ENCODE measurements at places on chromosomes 3 and 15.

DNA sequence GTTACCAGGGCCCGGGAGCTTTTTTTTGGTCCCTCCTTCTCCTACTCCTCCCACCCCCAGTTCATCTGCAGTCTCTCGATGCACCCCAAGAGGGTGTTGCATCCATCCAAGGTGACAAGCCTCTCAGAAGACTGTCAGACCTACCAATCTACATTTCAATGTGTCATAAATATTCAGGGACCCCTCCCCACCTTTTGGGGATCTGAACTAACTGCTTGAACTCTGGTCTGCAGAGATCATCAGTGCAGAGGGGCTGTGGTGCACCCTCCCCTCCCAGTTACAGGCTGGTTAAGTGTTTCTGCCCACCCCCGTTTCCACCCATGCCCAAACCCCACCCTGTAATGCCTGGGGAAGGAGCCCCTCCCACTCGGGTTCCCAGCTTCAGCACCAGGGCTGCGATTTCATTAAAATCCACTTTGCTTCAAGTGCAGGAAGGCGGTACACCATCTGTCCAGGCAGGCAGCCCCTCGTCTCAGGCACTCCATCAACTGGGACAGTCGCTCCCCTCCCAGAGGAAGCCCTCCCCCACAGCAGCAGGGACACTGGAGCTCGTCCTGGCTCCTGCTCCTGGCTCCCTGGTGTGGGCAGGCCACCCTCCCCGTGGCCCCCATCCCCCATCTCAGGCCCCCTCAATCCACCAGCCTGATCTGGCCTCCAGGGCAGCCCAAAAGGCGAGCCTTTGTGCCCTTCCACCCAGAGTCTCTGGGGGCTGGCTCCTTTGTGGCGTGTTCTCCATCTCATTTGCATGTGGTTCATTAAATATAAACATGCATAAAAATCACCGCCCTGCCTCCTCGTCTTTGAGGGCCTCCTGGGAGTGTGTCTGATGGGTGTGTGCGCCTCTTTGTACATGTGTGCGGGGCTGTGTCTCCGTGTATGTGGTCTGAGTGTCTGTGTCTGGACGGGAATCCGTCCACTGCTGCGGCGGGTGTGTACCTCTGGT lies 32.3 kb downstream of the RNU5B-1 start:
- DNase-seq = no peak

DNA sequence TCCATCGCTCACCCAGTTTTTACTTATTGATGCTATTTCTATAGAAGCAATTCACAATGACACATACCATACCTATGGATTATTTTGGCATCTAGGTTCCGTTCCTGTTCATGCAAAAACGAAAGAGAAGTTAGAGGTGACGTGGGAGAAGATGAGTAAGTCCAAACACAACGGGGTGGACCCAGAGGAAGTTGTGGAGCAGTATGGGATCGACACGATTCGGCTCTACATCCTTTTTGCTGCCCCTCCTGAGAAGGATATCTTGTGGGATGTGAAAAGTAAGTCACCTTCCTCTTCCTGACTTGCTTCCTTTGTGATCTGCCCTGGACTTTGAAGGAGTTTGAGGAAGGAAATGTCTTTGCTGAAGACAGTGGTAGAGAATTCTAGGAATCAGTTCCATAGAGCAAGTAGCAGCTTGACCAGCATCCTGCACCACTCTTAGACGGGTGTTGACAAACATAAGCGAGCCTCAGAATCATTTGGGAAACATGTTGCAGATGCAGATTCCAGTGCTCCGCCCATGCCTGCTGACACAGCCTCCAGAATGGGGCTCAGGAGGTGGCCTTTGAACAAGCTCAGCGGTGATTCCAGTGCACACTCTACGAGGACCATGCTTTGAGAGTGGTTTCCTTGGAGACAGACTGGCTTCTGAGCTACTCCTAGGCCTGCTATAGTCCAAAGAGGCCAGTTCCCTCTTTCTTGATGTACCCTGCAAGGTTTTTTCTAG lies 78.4 kb upstream of the LIMD1 start:
- no peak for DNase-seq

DNA sequence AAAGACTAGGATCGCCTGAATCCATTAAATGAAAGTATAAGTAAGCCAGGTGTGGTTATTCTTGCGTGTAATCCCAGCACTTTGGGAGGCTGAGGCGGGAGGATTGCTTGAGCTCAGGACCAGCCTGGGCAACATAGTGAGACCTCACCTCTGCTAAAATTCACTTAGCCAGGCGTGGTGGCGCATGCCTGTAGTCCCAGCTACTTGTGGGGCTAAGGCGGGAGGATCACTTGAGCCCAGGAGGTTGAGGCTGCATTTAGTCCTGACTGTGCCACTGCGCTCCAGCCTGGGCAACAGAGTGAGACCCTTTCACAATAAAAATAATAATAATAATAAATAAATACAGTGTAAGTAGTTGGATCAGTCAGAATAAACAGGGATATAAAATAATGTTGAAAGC lies 25.5 kb upstream of the HYKK start:
- no peak for DNase-seq

GRCh38 chr15:49712846-49713450 lies 92.1 kb downstream of the DTWD1 start:
- DNase-seq = no peak

- DNase-seq = no peak
Observed at GRCh38 chr3:138948371-138949001, 1.5 kb downstream of the FOXL2NB start.

- DNase-seq = no peak
Observed at GRCh38 chr3:117172426-117172825, 462.8 kb downstream of the TUSC7 start.

- DNase-seq = no peak
Observed at GRCh38 chr3:124131580-124131979, 139.7 kb upstream of the ROPN1 start.

DNA sequence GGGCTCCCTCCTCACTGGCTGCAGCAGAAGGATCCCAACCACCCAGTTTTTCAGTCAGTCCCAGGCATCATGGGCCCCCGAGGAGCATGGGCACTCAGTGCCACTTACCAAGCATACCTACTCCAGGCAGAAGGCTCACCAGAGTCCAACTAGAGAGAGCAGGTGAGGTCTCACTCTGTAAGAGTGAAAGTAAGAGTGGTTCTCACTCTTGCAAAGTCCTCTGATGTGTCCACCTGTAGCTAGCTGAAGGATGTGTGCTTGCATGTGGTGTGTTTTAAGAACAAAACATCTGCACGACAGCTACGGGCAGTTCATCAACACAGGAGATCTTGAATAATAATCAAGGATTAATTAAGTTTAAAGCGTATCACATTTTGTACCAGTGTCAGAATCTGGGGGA lies 49.7 kb downstream of the CCK start:
- DNase-seq = no peak

- no peak for DNase-seq
Observed at GRCh38 chr3:137103739-137104138, 146.0 kb downstream of the IL20RB start.

DNA sequence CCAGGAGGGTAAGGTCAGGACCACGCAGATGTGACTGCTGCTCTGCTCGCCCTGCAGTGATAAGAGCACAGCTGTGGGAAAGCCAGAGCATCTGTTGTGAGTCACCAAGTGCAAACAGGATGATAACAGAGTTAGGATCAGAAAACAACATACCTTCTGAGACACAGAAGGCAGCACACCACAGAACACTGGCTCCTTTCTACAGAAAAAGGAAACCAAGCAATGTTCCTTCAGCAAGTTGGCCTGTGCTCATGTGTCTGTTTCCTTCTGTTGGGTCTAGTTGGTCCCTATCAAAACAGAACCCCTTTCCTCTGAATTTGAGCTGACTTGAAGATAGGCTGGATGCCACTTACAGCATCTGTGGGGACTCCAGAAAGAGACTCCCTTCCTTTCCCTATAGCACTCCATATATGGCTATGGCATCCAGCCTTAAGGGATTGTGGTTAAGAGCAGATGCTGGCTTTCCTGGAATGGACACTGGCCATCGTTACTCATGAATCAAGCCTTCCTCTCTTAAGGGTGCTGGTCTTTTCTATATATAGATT lies 440.7 kb upstream of the THBS1 start:
- DNase-seq = no peak

DNA sequence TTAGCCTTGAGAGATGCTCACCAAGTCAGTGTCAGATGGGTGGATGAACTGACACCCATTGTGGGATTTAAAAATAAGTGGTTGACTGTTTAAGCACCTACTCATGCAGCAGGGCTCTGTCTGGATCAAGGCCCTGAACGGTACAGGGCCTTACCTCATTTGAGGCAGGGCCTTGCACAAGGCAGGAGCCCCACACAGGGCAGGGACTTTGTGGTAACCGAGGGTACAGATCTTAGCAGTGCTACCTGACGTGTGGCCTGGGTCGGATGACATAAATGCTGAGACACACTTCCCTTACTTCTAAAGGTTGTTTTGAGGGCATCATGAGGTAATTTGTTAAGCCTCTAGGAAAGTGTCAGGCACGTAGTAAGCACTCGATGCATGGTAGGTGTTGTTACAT lies 59.5 kb upstream of the PLXNA1 start:
- no peak for DNase-seq

DNA sequence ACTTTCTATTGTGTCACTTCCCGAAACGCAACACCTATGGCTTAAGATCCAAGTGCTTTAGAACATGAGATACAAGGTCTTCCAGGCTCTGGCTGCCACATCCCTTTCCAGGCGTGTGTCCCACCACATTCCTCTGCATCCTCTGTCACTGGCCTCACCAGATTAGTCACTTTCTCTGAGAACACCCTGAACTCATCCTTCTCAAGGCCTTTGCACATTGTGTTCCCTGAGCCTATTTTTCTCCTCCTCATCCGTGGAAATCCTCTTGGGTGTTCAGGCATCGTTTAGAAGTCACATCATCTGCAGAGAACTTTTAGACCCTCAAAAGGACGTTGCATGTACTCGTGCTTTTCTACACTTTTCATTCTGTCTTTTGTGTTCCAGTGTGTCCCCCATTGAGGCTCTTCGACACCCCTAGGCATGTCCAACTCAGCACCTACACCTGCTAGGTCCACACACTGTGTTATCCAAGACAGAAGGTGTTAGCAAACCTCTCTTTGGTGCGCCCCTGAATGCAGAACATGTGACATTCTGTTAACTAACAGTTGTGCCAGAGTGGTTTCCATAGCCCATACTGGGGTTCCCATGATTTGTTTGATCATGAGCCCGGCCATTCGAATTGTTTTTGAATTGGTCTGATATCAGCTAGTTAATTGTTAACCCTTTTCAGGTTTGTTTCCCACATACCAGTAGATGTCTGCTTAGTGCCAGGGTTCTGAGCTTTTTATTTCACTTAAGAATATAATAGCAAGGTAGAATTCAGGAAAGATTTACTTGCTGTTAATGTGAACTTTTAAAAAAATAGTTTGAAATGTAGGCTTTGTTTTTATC lies 67.2 kb downstream of the LPP start:
- DNase-seq = no peak

- no peak for DNase-seq
Observed at GRCh38 chr15:40618906-40619305, 24.9 kb downstream of the KNL1 start.

- DNase-seq = no peak
Observed at GRCh38 chr15:98286831-98287230, 326.3 kb downstream of the ARRDC4 start.

GRCh38 chr3:11201251-11202019 lies 47.1 kb downstream of the HRH1 start:
- no peak for DNase-seq

- no peak for DNase-seq
Observed at GRCh38 chr3:11076711-11077110, 77.6 kb upstream of the HRH1 start.

- DNase-seq = no peak
Observed at GRCh38 chr3:76470285-76470684, 569.6 kb upstream of the ROBO2 start.

- DNase-seq = no peak
Observed at GRCh38 chr3:119794971-119795612, 13.2 kb downstream of the NR1I2 start.

DNA sequence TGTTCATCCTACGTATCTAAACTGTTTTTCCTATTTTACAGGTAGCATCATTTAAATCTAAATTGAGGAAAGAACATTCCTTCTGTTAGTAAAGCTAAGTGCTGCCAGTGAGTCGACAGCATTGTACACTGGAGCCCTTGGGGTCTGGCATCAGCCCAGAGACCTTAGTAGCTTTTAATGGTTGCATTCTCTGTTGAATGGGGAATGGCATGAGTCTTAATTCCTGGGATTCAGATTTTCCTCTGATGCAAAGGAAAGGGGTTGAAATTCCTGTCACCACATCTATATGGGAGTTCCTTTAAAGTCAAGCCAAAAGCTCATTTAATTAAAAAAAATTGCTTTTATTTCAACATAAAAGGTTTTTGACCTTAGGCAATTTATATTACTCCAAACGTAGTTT lies 148.4 kb upstream of the GBE1 start:
- no peak for DNase-seq

- no peak for DNase-seq
Observed at GRCh38 chr3:70471464-70472342, 159.3 kb upstream of the MDFIC2 start.

DNA sequence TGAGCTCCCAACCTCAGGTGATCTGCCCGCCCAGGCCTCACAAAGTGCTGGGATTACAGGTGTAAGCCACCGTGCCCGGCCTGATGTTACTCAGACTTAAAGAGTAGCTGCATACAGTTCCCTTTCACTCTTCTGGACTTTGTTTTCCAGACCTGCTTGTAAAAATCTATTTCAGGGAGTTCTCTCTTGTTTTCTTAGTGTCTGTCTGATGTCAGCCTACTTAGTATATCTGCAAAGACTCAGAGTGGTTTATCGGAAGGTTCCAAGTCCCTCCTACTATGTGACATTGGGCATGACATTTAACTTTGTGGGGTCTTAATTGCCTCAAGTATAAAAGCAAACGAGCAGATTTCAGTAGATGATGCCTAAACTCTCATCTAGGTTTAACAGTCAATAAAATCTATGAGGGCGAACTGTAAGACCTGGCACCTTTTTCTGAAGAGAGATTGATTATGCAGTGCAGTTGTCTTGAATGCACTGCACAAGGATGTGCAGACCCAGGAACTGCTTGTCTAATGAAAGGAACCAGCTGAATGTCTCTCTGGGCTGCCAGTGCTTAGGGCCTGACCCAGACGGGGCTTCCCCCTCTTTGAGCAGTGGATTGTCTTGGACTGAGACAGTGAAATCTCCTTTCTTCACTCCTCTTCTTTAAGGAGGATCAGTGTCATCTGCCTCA lies 301.4 kb downstream of the PTPRG start:
- DNase-seq = no peak

DNA sequence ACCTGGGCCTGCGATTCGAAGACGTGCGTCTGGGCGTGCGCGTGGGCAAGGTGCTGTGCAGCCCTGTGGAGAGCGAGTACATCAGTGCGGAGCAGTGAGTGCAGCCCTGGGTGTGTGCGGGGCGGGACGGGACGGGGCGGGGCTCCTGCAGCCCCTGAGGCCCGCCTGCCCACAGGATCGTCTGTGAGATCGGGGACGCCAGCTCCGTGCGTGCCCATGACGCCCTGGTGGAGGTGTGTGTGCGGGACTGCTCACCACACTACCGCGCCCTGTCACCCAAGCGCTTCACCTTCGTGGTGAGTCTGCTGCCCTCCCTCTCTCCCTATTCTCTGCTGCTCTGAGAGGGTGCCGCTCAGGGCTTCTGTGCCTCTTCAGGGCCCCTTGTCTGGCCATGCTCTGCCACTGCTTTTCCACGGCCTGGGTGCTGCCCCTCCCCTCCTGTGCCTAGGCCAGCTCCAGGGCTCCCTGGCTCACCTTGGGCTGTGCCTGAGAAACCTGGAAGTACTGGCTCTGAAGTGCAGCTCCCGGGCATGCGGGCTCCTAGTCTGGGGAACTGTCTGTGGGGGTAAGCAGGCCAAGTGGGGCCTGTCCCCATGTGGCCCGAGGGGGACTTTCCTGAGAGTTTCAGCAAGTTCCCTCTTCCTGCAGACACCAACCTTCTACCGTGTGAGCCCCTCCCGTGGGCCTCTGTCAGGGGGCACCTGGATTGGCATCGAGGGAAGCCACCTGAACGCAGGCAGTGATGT lies 31.8 kb downstream of the PLXNA1 start:
- DNase-seq = no peak

GRCh38 chr3:46477756-46478155 lies 13.1 kb upstream of the LTF start:
- no peak for DNase-seq
